Astrocyte (in vitro differentiated cells and primary cell): ENCODE measurements at places on chromosomes 5 and 9. TPM values are rescaled to one million over a fixed set of nuclear protein-coding genes. Genes with fewer than 3 reads are reported as not detected.

DNA sequence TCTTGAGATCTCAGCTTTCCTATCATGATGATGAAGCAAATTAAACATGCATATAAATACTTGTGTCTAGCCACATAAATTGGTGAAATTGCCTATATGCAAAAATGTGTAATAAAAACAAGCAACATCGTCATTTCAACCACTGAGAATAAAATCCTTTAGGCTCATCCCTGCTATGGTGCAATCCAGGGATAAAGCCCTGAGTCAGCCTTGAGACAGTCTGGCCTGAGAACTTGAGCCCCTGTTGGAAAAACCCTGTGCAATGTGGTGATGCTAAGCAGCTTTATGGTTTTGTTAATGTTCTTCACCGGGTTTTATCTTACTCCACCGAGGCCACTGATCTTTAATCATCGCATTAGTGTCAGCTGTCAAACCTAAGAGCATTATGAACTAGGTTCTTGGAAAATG, 170.5 kb downstream of the DCP2 start:
- DNase-seq = peak; percentile 82

DNA sequence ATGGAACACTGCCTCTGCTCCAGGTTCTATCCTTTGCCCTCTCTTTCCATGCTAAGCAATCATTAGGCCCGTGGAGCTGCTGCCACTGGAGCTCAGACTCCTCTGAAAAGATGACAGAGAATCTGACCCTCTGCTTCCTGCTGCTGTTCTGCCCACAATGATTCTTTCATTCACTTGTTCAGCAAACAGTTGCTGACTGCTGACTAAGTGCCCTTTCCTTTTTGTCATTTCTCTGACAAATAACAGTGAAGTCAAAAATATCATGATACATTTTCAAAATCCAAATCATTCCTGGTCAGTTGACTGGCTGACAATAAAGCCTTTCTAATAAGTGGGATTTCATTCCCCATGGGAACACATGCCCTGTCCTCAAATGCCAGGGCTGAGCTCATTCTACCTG, 110.1 kb downstream of the SIL1 start:
- no peak for DNase-seq

DNA sequence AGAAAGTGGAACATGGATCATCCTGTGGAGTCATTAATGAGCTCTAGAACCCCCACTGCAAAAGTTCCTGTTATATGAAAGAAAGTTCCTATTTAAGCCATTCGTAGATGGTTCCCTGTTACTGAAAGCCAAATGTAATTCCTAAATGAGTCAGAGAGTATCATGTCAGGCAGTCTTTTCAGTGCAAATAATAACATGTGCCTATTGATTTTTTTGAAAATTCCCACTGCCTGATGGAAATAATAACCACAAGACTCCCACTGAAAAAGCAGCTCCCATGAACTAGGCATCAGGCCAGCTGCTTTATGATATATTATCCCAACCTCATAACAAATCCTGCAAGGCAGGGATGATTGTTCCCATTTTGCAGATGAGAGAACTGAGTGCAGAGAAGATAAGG, 217.2 kb downstream of the DAB2IP start:
- DNase-seq = no peak

DNA sequence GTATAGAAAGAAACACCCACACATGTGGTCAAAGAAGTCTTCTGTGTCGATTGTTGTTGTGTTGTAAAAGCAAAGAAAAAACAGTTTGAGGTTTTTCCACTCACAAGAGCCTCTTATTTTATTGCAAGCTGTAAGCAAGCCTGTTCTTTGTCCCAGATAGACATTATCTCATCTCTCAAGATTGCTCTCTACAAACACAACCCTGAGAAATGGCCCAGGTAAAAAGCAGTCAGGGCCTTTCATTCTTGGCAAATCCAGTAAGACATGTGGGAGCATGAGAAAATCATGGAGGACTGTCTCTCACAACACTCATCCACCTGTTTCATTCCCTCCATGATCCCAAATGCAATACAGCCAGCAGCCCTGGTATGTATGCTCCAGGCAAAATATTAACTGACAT, 286.6 kb upstream of the POU5F2 start:
- peak; percentile 14 for DNase-seq

Gene HSD17B3
- 0.26 TPM in 1 of 2 replicates, not detected in the other for total RNA-seq

Gene IFNA13
- not detected in 2 replicates for total RNA-seq

Gene IFNK
- total RNA-seq = not detected in 2 replicates

- DNase-seq = no peak
Measured at GRCh38 chr9:96169484-96169883, 132.5 kb downstream of the HSD17B3 start.

GRCh38 chr5:157817387-157817702, 41.6 kb downstream of the CLINT1 start:
- no peak for DNase-seq

DNA sequence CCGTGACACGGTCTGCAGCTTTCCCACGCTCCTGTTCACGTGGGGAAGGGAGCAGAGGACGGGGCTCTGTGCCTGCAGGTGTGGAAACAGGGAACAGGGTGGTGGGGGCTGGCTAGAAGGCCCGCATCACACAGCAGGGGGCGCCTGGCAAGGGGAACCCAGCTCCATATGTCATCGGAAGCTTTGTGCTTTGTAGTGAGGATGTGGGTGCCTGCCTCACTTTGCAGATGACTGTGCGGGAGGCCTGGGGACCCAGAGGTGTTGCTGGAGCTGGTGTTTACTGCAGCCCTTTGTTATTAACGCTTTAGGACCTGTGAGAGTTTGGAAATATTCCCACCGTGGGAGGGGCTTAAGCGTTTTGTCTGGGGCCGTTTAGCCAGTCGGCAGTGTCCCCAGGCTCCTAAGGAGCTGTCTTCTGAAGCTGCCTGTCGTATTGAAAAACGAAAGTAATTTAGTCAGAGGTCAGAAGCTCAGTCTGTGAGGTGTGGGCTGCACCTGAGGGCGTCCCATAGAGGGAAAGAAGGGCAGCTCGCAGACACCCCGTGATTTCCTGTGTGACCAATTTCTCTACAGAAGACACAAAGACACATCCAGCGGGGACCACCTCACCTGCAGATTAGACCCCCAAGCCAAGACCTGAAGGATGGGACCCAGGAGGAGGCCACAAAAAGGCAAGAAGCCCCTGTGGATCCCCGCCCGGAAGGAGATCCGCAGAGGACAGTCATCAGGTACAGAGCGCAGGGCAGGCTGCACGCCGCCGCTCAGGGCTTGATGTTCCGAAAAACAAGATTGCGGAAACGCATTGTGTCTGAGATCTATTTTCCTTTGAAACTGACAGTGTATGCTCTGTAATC, 9.1 kb downstream of the MAN1B1 start:
- DNase-seq = no peak

GRCh38 chr5:1815881-1816292, 14.7 kb downstream of the NDUFS6 start:
- DNase-seq = no peak

DNA sequence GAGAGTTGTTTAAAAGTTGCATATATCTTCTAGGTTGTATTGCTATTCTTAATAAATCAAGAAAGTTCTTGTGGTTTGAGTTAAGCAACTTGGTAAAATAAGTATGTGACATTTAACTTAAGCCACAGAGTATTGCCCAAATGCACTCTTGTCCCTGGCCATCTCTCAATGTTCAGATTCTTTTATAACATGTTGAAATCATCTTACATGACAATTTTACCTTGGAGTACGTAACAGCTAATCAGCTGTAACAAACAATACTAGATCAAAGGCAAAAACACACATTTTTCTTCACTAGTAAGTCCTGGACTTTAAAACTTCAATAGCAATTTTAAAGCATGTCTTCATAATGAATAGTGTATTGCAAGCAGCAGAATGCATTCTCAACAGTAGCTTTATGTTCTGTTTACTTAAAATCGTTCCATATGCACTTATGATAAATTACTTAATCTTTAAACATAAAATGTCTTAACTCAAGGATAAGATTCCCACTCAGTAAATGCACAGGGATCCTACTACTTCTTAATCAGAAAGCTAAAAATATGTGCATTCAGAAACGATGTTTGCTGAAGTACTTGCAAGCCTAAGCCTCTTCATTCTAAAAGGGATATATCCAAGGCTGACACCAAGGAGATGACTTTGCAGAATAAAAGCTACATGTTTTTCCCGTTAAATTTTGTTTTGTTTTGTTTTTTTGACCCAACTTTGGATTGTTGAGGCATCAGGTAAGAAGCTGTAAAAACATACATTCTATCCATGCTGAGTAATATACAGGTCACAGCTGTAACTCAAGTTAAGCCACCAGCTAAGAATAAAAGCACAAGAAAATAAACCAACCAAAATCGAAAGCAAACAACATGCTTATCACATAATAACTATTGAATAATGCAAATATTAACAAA, 86.1 kb upstream of the NFIB start:
- no peak for DNase-seq

Gene TENT4A
- 16.8 and 18.8 TPM in 2 replicates for total RNA-seq
